Stimulated activated CD8-positive, alpha-beta memory T cell treated with anti-CD3 and anti-CD28 coated beads, Interleukin-7, amount 100 ng/mL, for 1 hour (primary cell): ENCODE measurements at places on chromosomes 7 and 10.

DNA sequence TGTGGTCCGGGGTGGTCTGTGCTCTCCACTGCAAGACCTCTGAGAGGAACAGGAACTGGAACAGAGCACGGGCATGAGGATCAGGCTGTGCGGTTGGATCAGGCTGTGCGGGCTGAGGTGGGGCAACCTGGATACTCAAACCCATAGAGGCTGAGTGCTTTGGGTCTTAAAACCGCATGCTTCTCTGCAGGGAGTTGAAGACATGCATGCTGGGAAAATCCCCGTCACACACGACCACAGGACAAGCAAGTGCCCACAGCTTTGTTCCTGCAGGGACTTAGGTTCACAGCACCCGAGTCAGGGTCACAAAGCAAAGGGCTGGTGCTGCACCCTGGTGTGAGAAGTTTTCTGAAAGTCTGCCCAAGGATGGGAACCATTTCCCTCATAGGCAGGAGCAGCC is 221.2 kb downstream of the ZMYND11 start:
- DNase-seq, result no peak

DNA sequence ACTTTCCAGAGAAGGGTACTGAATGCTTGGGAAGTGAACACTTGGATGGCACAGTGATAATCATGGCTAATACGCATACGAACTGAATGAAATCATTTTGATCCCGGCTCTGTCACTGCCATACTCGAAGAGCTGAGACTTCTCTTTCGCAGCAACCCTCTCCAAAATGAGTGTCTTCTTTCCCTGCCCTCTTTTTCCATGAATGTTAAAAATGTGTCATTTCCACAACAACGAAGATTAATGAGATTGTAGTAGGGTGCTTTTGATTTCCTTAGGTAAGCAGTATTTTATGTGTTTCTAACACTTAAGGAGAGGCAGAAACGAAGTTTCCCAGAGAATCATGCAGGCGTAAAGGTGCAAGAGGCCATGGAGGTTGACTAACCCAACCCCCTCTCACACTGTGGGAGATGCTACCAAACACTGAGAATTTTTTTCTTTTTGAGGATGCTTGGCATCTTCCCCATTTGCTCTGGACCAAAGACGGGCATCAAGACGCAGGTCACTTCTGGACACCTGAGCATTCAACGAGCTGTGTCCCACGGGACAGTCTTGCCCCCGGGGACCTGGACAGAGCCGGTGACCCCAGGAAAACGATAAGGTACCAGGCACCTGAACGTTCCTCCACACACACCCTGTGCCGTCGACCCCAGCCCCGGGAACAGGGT is 823 bp downstream of the COPG2 start:
- no peak for DNase-seq

DNA sequence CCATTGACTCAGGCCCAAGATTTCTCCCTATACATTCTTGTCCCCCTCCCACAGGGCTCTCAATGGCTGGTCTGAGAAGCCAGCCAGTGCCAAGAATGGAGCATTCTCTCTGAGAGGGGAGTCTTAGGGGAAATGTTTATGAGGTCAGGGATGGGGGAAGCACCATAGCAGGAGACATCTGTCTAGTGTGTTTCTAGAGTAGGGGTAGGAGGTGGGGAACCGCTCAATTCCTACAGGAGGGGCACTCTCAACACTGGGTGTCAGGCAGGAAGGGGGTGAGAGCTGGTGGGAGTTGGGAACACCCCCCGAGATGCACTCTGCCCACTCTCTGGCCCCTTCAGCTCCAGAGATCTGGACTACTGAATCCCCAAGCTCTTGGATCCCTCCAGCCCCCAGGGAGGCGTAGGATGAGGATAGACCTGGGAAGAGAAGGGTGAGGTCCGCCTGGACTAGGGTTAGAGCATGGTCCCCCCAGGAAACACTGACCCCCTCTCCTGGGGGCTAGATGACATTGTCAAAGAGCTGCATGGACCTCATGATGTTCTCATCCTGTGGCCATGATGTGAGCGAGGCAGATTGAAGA is 8.7 kb upstream of the OGA start:
- DNase-seq, result no peak

DNA sequence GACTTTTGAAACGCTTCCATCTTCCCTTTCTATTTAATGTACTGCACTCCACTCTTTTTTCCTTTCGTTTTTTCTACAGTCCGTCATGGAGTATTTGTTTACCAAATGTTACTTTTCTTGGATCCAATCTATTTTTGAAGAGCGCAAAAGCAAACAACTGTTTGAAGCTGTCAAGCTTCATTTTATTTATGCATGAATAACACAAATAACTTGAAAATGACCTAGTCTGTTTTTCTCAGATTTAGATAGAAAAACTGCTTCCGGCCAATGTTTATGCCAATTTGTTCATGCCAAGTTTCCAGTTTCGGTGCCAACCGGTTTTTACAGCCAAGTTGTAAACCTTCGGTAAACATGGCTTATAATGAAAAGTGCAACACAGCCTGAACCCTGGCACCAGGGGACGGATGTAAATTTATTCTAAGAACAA is 150.9 kb upstream of the KLF6 start:
- DNase-seq, result no peak
